ENCODE measurements at places on chromosomes 2 and 18. TPM values are rescaled to one million over a fixed set of nuclear protein-coding genes. Genes with fewer than 3 reads are reported as not detected.

DNA sequence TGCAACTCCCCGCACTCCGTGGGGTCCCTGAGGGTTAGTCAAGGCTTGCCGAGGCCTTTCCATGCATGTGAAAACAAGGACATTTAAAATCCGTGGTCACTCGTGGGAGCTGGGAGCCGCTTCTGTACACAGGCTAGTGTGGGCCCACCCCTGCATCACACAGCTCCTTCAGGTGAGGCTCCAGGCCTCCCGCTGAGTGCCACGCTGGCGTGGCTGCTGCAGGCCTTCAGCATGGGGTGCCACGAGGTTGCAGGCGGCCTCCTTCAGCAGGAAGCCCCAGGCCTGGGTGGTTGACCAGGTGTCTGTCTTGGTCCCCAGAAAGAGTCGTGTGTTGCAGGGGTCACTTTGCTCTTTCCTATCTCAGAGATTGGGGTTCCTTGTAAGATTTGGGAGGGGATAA is 6.6 kb downstream of the KLHL30 start:
- no peak overlapping the region for H3K27ac ChIP-seq
- no peak overlapping the region for H3K4me3 ChIP-seq
- H3K36me3 ChIP-seq, result no peaks in the 10 kb centered on the region
- DNase-seq, result no peak
- H3K4me1 ChIP-seq, result peaks cover 28% of the 10 kb centered on the region

DNA sequence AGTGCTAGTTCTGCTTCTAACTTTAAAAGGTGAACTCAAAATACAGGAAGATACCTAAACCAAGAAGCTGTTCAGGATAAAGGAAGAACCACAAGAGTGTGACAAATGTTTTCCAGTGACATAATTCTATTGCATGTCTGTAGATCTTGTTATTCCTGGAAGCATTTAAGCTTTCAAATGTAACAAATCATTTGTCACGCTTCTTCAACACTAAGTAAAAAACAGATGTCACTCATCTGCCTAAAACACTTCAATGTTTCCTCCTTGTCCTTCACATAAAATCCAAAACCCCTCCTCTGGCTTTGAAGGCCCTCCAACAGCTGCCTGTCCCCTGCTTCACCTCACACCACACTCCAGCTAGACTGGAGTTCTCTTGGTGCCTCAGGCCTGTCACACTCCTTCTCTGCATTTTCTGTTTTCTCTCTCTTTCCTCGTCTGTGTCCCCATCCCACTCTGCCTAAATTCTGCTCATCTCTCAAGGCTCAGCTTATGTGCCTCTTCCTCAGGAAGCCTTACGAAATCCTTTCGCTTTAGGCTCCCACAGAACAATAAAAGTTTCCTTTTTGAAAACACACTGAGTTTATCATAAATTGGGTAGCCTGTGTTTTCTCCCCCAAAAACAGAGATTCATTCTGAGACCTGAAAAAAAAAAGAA is 6.4 kb upstream of the CLEC4F start:
- no peaks in the 10 kb centered on the region for H3K27me3 ChIP-seq
- no peak overlapping the region for H3K4me3 ChIP-seq
- H3K36me3 ChIP-seq, result no peaks in the 10 kb centered on the region

GRCh38 chr18:35936951-35937350 is 35.5 kb upstream of the RMP24 start:
- H3K4me1 ChIP-seq, result no peaks in the 10 kb centered on the region
- no peaks in the 10 kb centered on the region for H3K36me3 ChIP-seq
- H3K27ac ChIP-seq, result no peak overlapping the region
- DNase-seq, result no peak
- H3K27me3 ChIP-seq, result no peaks in the 10 kb centered on the region
- H3K4me3 ChIP-seq, result no peak overlapping the region

The SERPINB3 gene
- total RNA-seq, result not detected

The CHST9 gene
- total RNA-seq, result under 0.01 TPM
